T-helper 9 cell (primary cell): ENCODE measurements at places on chromosomes 1 and 21.

DNA sequence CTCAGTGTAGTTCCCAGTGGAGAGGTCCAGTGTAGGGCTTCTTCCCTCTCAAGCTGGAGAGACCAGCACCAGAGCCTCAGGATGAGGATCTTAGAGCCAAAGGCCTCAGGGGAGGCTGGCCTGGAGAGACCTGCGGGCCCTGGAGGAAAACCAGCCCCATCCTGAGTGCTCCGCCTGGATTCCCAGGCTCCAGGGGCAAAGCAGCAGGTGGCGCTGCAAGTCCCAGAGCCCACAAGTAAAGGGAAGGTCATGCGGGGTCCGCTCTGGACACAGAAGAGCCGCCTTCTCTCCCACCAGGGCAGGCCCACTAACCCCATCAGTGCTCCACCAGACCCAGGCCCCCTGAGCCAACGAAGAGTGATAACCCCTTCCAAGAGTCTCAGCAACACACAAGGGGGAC lies 22.7 kb downstream of the PGBD5 start:
- no peak for DNase-seq

DNA sequence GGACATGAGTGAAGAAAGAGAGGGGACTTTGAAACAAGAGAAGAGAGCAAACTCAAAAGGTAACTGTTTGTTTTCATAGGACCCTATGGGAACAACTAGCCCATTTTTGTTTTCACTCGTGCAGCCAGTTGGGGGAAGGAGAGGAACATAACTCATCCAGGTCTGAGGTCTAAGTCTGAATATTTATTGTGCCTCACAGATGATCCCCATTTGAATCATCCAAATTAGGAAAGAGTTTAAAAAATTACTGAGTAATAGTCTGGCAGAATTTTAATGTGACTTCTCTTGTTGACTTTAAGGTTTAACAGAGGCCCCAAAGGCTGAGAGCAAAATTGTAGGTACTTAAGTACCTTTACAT lies 10.4 kb upstream of the TSPAN2 start:
- DNase-seq = no peak

GRCh38 chr1:5845376-5845775 lies 146.8 kb downstream of the NPHP4 start:
- no peak for DNase-seq

- DNase-seq = no peak
Observed at GRCh38 chr1:86396498-86396890, 371 bp upstream of the ODF2L start.

DNA sequence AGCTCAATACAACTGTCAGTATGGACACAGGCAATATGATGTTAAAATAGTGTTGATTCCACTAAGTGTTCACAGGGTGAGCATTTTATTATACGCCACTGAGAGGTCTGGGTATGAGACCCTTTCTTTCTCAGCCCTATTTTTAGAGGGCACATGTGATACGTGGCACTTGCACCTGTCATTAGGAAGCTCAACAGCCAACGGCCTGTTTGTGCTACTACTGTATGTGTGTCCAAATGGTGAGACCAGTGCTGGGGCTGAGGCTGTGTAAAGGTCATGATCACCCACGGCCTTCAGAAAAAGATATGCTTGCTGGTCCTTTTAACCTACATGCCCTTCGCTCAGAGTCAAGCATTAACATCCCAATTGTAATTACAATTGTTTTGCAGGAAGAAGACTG lies 176.2 kb downstream of the DUSP10 start:
- no peak for DNase-seq

- DNase-seq = no peak
Observed at GRCh38 chr1:61572046-61572445, 152.9 kb downstream of the TM2D1 start.

DNA sequence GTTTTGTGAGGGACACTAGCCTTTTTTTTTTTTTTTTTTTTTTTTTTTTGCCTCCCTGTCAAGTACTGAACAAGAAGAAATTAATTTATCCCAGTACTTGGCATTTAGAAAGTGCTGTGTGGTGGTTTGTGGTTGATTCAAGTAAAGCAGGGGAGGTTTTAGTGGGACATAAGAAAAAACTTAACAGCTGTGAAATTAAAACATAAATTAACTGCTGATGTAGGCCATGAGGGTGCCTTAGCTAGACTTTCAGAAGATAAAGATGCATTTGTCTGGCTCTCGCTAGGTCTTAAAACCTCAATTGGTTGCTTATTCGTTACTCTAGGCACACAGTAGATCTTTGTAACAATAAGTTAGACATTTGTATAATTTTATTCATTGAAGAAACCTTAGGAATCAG lies 52.3 kb downstream of the SPATA46 start:
- no peak for DNase-seq
